ENCODE measurements at places on chromosomes 12 and 14. TPM values are rescaled to one million over a fixed set of nuclear protein-coding genes. Genes with fewer than 3 reads are reported as not detected.

The NAV3 gene
- 15.7 TPM for total RNA-seq

The CLEC4C gene
- total RNA-seq: not detected

The PIWIL1 gene
- not detected for total RNA-seq

The AKAP3 gene
- total RNA-seq: not detected

The TMTC1 gene
- total RNA-seq: 0.05 TPM

The UNG gene
- 94.6 TPM for total RNA-seq

The ADCY4 gene
- not detected for total RNA-seq

The CLEC2A gene
- not detected for total RNA-seq

The DPY19L2 gene
- total RNA-seq: 1.7 TPM

The FAM181A gene
- total RNA-seq: not detected

The FGF23 gene
- not detected for total RNA-seq

The ART4 gene
- not detected for total RNA-seq

The CACNA2D4 gene
- total RNA-seq: not detected

The C14orf39 gene
- total RNA-seq: not detected

The GSC gene
- total RNA-seq: 0.29 TPM

The ACSS3 gene
- 0.07 TPM for total RNA-seq

The PTPN21 gene
- total RNA-seq: 9.7 TPM

The SCNN1A gene
- total RNA-seq: 3.9 TPM

The ARMH4 gene
- 0.50 TPM for total RNA-seq

The CREBL2 gene
- total RNA-seq: 21.0 TPM

The TTC5 gene
- total RNA-seq: 20.0 TPM

The HSP90AA1 gene
- total RNA-seq: 1,024 TPM

The SPATA7 gene
- total RNA-seq: 4.3 TPM

The REP15 gene
- 0.49 TPM for total RNA-seq

The TTC9 gene
- total RNA-seq: 1.7 TPM

The KRT78 gene
- not detected for total RNA-seq

The FOXA1 gene
- 12.9 TPM for total RNA-seq
